ENCODE measurements at places on chromosomes 16 and 17.

GRCh38 chr16:79163691-79164387, 436.7 kb downstream of the MAF start:
- DNase-seq: no peak

DNA sequence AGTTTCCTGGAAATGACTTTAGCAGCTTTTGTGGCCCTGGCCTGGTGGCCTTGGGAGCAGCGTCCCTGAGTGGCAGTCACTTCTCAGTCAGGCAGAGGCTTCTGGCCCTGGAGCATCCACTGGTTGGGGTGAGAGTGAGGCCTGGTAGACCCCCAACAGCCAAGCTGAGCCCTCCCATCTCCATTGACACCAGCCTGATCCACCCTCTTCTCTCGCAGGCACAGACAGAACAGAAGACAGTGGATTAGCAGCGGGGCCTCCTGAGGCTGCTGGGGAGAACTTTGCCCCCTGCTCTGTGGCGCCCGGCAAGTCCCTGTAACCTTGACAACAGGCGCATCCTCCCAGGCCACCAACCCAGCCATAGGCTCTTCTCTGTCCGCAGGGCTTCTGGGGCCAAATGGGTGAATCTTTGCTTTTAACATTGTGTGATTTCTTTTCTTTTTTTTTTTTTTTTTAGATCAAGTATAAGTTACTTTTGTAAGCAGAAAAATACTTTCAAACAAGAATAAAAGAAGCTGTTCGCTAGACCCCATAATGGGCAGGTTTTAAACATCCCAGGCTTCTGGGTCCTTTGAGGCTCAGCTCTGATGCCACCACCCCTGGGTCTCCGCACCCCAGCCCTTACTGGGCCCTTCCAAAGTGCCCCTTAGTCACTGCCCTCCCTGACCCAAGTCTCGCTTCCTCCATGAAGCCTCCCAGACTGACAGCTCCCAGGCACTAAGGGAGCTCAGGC, 12.7 kb upstream of the FLYWCH1 start:
- no peak for DNase-seq

DNA sequence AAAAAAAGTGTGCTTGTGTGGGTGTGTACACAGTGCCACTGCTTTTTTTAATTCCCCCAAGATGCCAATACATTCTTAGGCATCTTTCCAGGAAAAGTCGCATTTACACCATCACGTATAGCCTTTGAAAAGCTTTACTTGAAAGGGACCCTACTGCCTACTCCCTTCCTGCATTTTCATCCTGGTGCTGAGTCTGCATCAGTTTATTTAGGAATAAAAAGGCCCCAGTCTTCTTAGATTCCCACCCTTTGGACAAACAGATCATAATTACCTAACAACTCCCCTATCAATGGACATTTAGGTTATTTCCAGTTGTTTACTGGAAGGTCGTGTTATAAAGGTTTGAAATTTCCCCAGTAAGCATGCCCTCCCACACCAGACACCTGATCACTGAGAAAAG, 54.9 kb downstream of the CLEC16A start:
- DNase-seq: no peak

GRCh38 chr16:46562979-46563378, 58.2 kb downstream of the SHCBP1 start:
- no peak for DNase-seq

- no peak for DNase-seq
These were observed 12.5 kb downstream of the TOM1L2 start for GRCh38 chr17:17959520-17960361.

DNA sequence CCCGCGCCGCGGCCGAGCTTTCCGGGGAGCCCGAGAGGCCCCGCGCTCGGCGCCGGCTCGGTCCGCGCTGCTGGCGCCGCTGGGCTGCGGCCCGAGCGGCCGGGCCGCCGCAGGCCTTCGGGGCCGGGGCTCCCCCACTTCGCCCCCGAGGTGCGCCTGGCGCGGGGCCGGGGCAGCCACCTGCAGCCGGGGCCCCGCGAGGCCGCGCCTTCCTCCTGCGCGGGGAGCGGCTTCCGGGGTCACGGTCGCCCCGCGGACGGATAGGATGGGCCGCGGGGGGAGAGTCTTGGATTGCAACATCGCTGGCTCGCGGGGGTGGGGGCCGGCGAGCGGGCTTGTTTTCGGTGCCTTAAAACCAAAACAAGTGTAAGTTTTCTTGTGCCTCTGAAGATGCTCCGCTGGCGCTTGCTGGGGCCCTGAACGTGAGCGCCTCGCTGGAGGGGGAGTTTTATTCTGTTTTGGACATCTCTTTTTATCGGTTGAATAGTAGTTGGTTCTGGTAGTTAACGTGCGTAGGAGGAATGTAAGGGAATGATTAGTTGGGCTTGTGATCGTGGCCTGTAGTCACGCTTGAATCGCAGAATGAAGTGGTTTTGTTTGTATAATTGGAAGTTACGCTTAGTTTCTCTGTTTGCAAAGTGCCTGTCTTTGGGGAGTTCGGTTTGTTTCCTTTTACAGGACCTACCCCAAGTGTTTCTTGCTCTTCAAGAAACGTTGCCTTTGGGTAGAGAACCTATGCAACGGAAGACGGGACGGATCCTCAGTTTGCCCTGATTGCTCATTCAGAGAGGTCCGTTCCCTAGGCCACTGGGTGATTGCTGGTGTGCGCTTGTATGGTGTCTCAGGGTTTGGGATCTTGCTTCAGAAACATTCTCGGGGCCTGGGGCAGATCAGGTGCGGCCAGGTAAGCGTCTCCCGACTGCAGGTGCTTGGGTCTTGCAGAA, 724 bp downstream of the UBE2I start:
- no peak for DNase-seq

DNA sequence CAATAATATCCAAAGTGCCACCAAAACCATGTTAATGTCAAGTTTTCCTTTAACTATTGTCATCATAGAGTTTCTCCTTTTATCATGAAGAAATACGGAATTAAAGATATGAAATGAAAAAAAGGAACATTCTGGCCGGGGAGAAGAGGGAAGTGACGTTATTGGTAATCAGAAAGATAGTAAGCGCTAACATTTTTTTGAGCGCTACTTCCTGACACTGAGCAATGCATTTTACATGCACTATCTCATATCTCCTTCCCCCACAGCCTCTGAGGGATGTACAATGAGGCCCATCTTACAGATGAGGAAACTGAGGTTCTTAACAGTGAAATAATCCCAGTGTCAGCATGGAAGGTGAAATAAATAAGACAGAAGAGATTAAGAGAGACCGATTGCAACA, 410.9 kb downstream of the SOX9 start:
- no peak for DNase-seq

DNA sequence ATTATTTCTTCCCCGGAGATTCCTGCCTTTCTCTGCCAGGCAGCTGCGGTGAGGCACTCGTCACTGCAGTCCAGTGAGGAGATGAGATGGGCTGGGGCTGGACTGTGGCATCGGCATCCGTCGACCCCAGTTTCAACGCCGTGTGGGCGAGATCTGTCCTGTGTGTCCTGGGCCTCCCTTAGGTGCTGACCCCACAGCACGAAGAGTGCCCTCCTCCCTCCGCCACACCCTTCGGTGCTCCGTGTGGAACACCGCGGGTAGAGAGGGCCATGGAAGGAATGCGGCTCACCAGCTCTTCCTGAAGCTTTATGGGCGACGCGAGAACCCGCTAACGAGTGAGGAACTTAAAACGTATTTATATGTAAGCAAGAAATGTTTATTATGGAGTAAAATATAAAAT, 17.6 kb downstream of the ACSF3 start:
- DNase-seq: no peak

DNA sequence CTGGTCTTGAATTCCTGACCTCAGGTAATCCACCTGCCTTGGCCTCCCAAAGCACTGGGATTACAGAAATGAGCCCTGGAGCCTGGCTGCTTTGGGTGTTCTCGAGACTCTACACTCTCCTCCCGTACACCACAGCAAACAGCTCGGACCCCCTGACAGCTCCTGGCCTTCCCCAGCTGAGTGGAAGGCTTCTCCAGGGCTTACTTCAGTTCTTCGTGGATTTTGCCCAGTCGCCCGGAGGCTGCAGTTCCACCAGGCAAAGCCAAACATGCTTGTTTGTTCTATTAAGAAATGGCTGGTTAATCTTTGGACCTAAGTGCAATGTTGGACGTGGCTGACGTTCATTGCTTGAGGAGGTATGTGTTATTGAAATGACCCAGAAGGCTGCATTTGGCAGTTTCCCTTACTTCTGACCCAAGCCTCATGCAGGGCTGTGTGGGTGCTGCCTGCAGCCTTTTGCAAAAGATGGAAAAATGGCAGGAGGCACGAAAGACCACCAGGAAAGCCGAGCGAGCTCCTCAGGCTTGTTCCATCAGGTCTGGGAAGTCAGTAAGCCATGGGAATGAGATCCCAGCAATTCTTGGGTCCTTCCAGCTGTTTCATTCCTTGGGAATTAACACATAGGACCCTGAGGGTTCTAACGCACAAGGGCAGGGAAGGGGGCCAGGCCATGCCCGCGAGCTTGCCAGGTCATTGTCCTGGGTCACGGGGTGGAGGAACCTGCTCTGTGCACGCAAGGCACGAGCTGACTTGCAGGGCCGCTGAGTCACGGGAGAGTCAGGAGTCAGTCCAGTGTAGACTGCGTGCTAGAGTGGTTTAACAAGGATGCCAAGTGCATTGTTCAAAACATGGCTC, 23.9 kb upstream of the KLHDC4 start:
- no peak for DNase-seq

GRCh38 chr16:85399583-85400284, 213.4 kb upstream of the GSE1 start:
- no peak for DNase-seq

Measured in NCI-H2171 treated with DMSO at 0.1 percent for 48 hours (cell line).